ENCODE measurements at places on chromosomes 7 and 10.

GRCh38 chr7:106365252-106366005 lies 80.6 kb upstream of the NAMPT start:
- DNase-seq, result no peak

GRCh38 chr7:158366346-158366745 lies 221.3 kb downstream of the PTPRN2 start:
- no peak for DNase-seq

GRCh38 chr10:43945908-43946307 lies 297.2 kb upstream of the ZNF32 start:
- DNase-seq, result no peak

DNA sequence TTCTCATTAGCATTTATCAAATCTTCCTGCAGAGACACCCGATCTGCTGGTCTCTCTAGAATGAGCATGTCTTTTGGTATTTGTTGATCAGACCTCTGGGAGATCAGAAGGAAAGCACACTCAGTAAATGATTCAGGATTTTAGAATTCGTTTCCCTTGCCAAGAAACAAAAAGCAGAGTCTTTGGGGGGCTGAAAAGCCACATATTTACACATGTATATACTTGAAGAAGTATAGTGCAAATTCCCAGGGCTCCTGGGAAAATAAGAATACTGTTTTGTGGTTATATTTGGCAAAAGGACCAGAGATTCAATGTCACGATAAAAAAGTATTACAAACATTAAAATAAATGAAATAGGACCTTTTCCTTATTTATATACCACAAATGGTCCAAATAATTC lies 100.2 kb downstream of the AGMO start:
- DNase-seq, result no peak

- DNase-seq, result no peak
Measured at GRCh38 chr10:69876931-69877330, 75.2 kb downstream of the COL13A1 start.

DNA sequence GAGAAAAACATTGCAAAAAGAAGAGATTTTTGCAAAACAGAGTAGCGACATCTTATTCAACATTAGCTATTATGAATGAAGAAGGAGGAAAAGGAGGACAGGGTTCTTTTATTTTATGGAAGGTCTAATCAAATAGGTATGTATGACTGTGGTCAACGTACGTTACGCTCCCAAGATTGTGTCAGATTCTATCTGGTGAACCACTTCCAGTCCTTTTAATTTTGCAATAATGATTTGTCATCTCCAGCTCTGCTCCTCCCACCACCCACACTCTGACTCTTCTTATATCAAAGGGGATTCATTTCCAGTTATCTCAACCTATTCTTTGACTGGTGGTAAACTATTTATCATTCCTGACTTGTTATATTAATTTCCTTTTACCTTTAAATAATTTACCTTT lies 259.9 kb downstream of the CACNA2D1 start:
- no peak for DNase-seq

GRCh38 chr7:113410796-113411195 lies 292.4 kb upstream of the SMIM30 start:
- no peak for DNase-seq

- no peak for DNase-seq
Measured at GRCh38 chr10:129871966-129872365, 92.1 kb downstream of the EBF3 start.

- DNase-seq, result no peak
Measured at GRCh38 chr7:101862280-101863220, 45.1 kb downstream of the CUX1 start.

- no peak for DNase-seq
Measured at GRCh38 chr10:15141136-15142054, 27.1 kb downstream of the NMT2 start.

GRCh38 chr7:89133819-89134218 lies 338.3 kb upstream of the TEX47 start:
- DNase-seq, result no peak

DNA sequence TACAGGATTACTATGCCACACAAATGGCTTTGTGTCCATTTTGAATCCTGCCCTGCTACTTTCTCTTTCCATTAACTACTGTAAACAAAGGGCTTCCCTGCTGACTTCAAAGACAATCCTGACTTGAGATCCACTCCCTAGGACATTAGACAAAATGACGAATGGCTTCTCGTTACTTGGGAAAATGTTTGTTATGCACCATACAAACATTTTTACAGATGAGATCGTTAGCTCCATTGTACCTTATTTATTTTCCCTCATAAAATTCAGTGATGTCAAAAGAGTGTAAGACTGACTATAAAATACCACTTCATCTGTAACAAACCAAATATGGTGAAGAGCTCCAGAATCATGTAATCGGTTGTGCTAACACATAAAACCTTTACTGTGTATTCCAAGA lies 121.8 kb downstream of the CD36 start:
- DNase-seq, result no peak

Data from stimulated activated CD8-positive, alpha-beta memory T cell treated with anti-CD3 and anti-CD28 coated beads, Interleukin-2, amount 100 ng/mL, for 1 hour (primary cell).